ENCODE measurements at places on chromosomes 12 and 14.

DNA sequence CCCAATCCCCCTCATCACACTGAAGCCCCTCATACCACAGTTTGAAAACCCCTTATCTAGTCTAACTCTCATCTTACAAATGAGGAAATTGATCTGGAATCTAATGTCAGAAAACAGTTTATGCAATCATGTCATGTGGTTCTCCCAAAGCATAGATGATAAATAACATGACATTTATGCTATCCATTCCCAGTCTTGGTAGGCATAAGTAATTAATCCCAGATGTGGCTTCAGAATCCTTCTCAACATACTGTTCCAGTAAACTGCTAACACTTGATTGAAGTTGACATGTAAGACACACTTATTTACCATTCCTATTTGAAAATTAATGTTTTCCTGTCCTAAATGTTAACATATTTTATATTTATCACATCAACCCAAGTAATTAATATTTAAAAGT is 168.7 kb downstream of the GALC start:
- DNase-seq: no peak

DNA sequence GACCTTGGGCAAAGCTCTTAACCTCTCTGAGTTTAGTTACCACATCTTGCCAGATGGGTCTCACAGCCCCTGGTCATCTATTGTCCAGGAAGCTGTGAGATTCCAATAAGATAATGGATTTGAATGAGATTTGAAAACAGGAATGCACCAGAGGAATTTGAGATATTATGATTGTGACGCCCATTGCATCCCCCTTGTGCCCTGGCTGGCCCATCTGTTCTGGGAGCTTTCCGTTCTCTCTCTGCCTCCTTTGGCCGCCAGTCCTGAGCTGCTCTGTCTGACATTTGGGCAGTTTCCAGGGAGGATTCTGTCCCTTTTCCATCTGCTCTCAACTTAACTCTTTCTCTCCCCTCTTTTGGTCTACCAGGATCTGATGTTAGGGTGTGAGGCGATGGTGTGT is 24.6 kb downstream of the SRRM4 start:
- no peak for DNase-seq

DNA sequence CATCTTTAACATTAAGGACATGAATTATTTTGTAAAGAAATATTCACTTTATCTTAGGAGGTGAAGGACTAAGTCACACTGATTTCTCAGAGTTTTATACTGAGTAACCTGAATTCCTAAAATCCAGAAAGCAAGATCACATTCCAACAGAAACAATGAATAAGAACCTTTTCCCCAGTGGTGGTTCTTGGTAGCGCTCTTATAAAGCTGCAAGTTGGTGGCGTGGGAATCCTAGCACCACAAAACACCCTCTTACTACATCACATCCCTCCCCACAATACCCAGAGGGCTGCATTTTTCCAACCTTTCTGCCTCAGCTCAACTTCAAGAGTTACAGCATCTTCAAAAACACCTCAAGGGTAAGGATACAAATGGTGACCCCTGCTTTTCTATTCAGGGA is 44.0 kb upstream of the SMUG1 start:
- DNase-seq: no peak

GRCh38 chr12:10170216-10170615 is 1.7 kb downstream of the OLR1 start:
- DNase-seq: no peak

- DNase-seq: peak; percentile 30
Measured at GRCh38 chr14:94689218-94689984, 77.2 kb downstream of the SERPINA3 start.

DNA sequence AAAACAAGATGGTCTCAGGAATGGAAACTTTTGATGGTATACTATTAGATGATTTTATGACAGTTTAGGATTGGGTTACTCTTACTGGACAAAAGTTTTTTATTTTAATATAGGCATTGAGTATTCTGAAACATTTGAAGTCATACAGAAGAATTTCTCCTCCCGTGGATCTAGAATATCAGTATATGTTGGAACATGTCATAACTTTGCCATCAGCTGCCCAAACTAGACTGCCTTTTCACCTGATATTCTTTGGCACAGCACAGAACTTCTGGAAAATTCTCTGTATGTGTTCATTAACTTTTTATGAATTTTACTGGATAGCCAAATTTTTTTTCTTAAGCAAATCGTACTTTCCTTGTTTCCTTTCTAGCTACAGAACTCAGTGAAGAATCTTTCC is 75.4 kb downstream of the KNTC1 start:
- DNase-seq: no peak

- DNase-seq: no peak
Measured at GRCh38 chr14:103138301-103139131, 15.3 kb downstream of the TNFAIP2 start.

DNA sequence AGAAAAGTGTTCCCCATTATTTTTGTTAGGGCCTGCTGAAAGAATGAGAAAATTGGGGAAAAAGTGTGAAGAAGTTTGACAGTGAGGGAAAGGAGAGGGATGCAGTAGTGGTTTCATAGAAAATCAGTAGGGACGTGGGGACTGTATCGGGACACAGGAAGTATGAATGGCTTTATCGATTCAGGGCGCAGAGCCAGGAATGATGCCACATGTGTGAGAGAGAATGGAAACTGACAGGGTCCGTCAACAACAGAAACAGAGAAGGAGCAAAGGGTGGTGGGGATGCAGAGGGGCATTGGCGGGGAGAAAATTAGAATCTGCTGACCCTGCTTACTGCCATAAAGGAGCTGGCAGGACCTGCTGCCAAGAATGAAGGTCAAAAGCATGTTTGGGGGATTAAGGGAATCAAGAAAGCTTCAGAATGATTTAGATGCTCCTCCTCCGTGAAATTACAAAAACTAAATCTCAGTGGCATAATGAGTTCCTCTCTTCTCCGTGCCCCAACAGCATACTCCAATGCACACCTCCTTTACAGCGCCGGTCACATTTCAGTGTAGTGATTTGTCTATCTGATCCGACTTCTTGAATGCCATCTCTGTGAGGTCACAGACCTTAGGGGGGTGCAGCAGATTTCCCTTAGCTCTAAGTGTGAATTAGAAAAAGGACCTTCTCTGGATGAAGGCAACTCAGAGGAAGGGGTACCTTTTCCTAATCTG is 92.6 kb downstream of the EMP1 start:
- DNase-seq: no peak
